EH (cell line): ENCODE measurements at places on chromosomes 11 and 22.

- DNase-seq, result no peak
Measured at GRCh38 chr11:128735935-128736605, 42.2 kb downstream of the FLI1 start.

DNA sequence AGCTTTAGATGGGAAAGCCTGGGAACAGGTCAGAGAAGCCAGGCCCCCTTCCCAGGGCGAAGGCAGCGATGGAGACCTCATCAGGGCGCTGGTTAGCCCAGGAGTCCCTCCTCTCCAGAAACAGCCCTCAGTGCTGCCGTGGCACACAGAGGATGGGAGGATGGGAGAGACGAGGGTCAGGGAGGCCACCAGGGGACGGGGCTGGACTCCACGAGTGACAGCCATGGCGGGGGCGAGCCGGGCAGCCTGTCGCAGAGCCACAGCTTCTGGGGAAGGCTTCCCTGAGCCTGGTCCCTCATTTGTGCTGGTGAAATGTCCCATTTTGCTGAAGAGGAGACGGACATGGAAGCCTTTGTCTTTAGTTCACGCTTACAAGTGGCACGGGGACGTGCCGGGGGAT is 1390.5 kb downstream of the TBC1D22A start:
- no peak for DNase-seq

GRCh38 chr11:67610302-67610868 is 3.6 kb downstream of the NDUFV1 start:
- DNase-seq, result no peak

GRCh38 chr11:96238563-96239135 is 104.3 kb downstream of the MAML2 start:
- DNase-seq, result peak; percentile 67

- DNase-seq, result no peak
Measured at GRCh38 chr11:120221115-120221752, 10.4 kb downstream of the OAF start.

GRCh38 chr11:8739309-8739793 is 56.8 kb downstream of the RPL27A start:
- DNase-seq, result no peak

DNA sequence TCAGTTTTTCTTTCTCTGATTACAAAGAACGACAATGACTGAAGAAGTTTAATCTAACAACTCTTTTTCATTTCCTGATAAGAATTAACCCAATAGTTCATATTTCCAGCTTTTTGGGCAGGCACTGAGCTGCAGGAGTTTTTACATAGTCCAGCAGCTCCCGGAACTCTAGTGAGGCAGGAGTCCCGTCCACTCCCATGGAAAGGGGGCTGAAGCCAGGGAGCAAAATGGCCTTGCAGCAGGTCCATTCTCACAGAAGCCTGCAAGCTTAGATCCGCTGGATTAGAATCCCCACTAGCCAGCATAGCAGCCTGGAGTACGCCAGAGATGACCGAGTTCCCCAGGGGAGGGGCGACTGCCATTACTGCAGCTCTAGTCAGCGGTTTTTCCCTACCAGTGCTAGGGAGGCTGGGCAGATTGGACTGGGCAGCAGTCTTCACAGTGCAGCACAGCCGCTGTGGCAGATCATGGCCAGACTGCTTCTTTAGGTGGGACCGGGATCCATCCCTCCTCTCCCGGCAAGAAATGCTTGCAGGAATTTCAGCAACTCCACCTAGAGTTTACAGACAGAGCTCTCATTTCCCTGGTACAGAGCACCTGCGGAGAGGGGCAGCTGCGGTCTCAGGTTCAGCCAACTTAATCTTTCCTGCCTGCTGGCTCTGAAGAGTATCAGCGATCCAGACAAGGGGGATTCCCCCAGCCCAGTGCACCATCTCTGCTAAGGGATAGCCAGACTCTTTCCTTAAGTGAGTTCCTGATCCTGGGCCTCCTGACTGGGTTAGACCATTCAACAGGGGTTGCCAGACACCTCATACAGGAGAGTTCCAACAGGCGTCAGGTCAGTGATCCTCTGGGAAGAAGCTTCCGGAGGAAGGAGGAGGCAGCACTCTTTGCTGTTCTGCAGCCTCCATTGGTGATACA is 742 bp upstream of the CASP4 start:
- no peak for DNase-seq

DNA sequence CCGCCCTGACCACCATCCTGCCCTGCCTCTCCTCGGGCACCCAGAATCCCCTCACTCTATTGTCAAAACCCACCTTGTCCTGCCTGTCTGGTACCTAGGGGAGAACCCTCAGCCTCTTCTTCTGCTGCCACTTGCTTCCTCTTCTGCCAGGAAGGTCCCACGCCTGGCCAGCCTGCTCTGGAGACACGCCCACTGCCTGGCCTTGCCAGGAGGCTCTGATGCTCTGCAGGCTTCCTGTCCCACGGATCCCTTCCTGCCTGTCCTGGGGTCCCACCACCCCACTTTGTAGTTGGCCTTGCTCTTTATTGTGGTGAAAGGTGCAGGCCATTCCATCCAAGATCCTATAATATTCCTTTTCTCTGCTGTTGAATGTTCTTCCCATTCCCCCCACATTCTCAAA is 63.4 kb downstream of the BMAL1 start:
- no peak for DNase-seq

- no peak for DNase-seq
Measured at GRCh38 chr22:29738118-29738815, 18.5 kb downstream of the CABP7 start.

DNA sequence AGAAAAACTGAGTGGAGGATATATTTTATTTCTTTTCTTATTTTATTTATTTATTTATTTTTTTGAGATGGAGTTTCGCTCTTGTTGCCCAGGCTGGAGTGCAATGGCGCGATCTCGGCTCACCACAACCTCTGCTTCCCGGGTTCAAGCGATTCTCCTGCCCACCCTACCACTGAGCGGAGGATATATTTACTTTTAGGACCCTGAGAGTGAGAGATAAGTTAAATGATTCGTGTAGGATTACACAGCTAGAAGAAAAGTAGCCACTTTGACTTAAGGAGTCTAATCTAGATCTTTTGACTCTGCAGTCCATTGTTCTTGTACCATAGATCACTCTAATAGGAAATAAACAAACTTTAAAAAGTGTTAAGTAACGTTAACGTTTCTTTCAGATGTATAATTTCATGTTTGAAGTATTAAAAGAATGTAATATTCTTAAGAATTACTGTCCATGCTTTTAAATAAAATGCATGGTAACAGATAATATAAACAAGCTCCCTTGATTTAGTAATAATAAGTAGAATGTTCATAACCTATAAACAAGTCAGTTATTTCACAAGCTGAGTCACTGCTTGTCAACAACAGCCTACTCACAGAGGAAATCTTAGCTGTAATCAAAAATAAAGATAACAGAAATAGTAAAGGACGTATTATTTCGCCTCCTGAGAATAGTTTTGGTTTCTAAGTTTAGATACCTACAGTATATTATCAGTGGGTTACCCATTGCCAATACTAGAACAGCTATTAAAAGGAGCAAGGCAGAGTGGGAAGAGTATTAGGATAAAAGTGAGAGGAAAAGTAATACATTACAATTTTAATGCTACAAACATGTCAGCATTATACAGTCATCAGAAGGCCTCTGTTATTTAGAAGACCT is 18.6 kb downstream of the USP47 start:
- peak; percentile 46 for DNase-seq

DNA sequence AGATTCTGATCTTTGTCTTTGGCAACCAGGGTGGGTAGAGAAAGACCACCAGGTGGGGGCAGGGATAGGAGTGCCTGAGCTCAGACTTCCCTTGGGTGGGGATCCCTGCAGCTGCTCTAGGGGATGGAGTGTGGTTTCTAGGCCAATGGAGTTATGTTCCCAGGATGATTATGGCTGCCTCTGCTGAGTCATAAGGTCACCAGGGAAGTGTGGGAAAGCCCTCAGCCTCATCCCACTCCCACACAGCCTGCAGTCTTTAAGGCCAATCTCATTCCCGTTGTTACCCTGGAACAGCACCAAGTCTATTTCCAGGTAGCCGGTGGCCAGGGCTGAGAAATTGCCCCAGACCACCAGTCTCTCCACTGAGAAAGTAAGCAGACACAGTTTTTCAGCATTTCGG is 2269.3 kb upstream of the RAG2 start:
- DNase-seq, result no peak

DNA sequence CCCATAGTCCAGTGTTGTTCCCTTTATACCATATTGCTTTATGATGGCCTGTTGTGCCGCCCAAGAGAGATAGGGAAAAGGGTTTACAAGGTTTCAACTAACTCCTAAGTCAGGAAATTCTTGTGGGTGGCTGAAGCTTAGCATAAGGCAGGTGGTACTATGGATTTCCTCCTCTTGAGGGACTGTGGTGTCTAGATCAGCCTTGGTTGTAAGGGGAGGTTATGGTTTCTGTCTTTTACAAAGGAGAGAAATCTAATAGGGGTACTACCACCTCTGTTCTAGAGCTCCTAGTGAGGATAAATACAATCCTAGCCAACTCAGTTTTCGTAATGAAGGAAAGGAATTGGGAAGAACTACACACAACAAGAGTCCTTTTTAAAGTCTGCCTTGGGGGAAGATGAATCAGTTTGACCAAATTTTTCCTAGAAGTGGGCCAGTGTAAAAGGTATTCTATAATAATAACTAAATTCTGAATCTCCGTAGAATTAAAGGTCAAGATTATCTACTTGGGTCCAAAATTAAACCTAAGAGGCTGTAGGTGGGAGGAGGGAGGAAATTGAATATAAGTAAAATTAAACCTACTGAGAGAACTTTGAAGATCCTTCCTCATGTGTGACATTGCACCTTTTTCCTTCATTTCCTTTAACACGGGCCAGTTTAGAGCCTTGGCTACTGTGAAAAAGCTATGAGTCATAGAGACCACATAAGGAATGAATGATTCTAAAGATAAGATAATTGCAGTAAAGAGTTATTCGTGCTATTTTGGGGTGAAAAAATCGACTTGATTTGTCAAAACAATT is 17.2 kb downstream of the DLAT start:
- DNase-seq, result peak; percentile 72

- no peak for DNase-seq
Measured at GRCh38 chr11:78532991-78533390, 41.7 kb downstream of the NARS2 start.

GRCh38 chr11:121236115-121237001 is 56.2 kb upstream of the SC5D start:
- DNase-seq, result peak; percentile 50

- DNase-seq, result no peak
Measured at GRCh38 chr11:19441288-19441687, 200.5 kb upstream of the E2F8 start.

GRCh38 chr11:60771879-60772525 is 13.1 kb upstream of the MS4A10 start:
- DNase-seq, result no peak

GRCh38 chr22:32270641-32271369 is 15.7 kb upstream of the SLC5A4 start:
- no peak for DNase-seq

DNA sequence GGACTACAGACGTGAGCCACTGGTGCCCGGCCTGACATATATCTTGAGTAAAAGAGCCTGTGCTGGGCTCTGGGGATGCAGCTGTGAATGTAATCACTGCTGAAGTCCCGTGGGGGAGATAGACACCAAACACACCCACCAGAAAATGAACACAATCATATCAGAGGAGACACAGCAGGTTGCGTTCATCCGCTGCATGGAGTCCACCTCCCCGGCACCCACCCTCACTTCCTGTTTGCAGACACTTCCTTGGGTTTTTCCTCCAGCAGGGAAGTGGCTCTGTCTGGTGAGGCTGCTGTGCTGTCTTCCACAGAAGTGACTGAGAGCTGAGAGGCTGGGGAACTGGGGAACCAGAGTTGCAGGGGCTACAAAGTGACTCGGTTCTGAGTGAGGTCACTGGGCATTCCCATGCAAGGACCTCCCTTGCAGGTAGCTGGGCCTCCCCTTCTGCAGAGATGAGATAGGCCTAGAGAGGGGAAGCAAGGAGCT is 7.2 kb downstream of the MICALL1 start:
- DNase-seq, result no peak

- peak; percentile 74 for DNase-seq
Measured at GRCh38 chr22:26646158-26646557, 11.2 kb upstream of the MIAT start.

GRCh38 chr11:1128311-1129142 is 29.2 kb upstream of the MUC5AC start:
- DNase-seq, result no peak

DNA sequence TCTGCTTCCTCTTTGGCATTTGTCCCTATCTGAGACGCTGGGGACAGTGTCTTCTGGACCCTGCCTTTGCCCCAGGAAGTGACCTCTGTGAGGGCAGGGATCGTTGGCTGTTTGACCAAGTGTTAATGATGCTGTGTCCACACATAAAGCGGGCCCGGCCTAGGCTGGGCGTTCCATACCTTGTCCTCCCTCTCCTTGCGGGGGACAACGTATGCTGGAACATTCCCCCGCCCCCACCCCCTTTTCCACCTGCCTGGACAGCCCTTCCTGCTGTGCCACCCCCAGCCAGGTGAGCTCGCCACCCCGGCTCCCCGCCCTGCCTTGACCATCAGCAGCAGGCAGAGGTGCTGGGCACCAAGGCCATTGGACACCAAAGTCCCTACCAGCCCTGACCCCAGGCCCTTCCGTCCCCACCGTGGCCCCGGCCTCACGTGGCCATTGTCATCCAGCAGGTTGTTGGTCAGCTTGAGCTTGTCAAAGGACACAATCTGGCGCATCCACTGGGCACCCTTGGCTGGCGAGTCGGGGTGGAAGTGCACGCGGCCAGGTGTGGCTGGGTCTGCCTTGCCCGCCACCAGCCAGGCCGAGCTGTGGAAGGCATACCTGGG is 4.1 kb upstream of the NUDT8 start:
- DNase-seq, result no peak

DNA sequence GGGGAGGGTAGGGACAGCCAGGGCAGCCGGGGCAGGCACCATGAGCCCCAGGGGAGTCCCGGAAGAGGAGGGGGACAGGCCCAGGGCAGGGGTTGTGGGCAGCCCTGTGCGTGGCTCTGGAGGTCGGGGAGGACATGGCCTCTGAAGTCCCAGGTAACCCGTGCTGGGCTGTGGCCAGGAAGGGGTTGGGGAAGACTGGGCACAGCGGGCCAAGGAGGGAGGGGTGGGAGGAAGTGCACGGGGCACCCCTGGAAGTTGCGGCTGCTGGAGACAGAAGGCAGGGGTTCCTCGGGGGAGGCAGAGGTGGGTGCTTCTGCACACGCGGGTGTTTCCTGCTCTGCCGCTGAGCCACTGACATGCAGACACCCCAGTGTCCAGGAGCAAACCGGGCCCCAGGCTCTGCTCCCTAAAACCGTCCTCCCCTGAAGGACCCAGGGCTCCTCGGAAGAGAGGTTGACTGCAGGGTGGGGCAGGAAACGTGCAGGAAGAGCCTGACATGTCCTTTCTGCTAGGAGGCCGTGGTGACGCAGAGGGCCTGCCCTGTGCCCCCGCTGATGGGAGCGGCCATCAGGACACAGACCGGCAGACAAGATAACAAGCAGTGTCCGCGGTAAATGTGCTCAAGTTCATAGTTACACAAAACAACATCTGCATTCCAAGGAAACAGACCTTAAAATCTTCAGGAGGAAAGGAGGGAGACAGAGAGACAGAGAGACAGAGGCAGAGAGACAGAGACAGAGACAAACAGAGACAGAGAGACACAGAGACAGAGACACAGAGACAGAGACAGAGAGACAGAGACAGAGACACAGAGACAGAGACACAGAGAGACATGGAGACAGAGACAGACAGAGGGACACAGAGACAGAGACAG is 5.7 kb downstream of the TNNI2 start:
- peak; percentile 19 for DNase-seq
